ENCODE measurements at places on chromosomes 1 and 21. TPM values are rescaled to one million over a fixed set of nuclear protein-coding genes. Genes with fewer than 3 reads are reported as not detected.

- no peak for DNase-seq
Observed at GRCh38 chr1:160636547-160636946, 10.3 kb downstream of the SLAMF1 start.

- DNase-seq = no peak
Observed at GRCh38 chr1:171290621-171291020, 23.4 kb upstream of the FMO4 start.

DNA sequence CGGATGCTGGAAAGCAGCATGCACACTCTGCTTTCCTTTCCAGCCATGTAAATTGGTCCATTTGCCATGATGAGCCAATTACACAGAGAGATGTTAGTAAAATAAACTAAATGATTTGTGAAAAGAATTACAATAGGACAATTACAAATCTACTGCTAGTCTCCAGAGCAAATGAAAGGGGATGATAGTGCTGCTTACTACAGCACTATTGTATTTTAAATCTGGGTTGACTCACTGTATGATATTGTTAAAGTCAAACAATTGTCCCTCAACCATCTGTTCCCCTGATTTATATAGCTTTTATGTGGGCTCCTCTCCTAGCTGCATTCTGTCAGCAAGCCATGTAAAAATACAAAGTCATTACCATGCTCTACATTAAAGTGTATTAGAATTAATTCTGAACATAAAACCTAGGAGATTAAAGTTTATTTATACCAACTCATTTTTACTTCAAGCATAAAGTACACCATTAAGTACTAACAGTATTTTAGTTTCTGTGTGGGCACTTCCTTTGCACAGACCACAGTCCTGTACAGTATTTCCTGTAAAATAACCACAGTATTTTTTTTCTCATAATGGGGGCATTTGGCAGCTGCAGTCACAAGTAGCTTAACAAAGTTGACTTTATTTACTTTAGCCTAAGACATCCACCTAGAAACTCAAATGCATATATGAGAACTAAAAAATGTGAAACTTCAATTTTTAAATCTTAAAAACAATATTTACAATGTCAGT is 135.8 kb downstream of the VAV3 start:
- peak; percentile 63 for DNase-seq

DNA sequence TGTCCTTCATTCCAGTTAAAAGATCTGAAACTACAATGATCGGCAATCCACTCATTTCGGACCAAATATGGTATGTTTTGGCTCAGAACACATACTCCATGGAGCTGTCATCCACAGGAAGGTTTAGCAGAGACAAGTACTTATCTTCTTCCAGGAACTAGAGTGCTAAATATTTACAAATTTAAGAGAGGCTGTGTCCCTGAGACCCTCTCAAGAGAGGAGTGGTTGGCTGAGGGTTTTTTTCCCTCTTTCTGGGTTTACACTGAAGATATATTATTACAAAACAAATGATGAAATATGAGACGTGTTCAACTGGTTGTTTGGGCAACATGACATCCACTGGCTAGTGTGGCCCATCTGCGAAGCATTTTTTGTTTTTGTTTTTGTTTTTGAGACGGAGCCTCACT is 25.9 kb upstream of the NID1 start:
- DNase-seq = no peak

DNA sequence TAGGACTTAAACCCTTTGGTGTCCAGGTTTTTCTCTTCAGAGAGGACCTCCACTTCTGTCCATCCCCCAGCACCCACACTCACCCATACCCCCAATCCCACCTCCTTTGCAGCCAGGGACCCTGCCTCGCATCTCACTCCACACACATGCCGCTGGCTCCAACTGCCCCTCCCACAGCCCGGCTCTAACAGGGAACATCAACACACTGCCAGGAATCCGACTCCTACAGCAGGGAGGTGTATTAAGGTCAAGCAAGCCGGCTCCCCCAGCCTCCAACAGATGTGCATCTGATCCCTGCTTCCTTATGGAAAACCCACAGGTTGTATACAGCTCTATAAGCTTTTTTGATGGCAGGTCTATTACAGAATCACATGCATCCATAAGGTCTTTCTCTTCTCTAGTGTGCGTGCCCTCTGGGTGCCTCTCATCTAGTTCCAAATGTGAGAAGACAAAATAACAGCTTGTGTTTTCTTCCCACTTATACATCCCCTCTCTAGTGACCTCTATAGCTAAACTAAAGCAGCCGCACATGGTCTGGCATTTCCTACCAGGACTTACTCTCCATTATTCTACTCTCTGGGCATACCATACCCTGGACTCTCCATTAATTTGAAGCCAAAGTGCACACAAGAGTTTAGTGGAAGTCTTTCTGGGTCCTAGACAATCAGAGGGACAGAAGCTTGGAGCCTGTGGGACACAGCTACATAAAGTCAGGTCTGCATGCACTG is 16.3 kb downstream of the PIK3C2B start:
- no peak for DNase-seq

GRCh38 chr1:206469411-206469932 is 804 bp upstream of the IKBKE start:
- peak; percentile 44 for DNase-seq

DNA sequence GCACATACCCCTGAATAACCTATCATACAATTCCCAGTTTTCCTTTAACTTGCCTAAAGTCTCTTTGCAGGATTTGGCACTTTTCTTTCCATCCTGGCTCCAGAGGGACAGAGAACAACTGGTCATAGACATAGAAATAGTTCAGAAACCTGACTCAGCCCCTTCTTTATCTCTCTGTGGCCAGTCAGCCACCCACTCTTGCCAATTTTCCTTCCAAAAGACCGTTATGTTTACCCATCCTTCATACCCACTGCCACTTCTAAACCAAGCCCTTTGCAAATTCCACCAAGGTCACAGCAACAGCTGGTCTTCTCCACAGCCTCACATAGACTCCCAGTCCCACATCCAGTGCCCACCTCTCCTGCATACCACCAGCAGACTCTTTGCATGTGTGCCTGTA is 127.2 kb upstream of the FGGY start:
- DNase-seq = no peak

GRCh38 chr21:41426676-41427404 is 801 bp downstream of the MX1 start:
- DNase-seq = no peak

Gene OR2T29
- total RNA-seq = 1.9 TPM

- no peak for DNase-seq
Observed at GRCh38 chr1:115074839-115075534, 14.3 kb downstream of the TSPAN2 start.

DNA sequence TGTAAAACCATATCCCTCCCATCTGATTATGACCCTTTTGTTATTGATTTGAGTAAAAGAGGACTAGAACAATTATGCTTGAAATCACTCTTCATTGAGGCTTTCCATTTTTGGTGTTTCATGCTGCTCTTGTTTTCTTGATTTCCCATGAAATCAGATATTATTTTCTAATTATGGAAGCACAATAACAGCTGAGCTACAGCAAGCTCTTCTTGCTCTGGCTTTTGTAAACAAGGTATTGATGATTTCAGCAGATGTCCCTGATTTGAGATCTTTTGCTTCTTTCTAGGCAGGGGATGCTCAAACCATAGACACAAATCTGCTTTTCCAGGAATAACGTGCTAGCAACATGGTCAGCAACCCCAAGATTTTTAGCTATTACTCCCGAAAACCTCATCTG is 607.8 kb downstream of the NCAM2 start:
- no peak for DNase-seq

- DNase-seq = peak; percentile 65
Observed at GRCh38 chr1:31605908-31606427, 11.5 kb upstream of the HCRTR1 start.

GRCh38 chr1:84272401-84272800 is 29.1 kb upstream of the SAMD13 start:
- no peak for DNase-seq

Gene ITSN1
- total RNA-seq = 2.5 TPM

DNA sequence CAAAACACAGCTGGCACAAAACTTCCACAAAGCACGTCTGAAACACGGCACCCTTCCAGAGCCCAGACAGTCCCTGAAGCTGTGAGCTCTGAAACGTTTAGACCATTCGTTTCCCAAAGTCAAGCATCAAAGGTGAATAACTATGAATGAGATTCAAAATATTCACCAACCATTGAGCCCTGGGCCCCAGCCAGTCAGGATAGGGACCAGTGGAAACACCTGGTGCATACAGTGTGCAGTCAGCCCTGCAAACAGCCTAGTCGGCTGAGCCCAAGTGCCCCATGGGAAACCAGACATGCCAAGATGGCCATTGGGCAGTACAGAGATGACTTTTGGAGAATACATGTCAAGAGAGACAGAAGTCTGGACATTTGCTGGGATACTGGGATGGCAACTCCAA is 90.4 kb upstream of the EDN2 start:
- no peak for DNase-seq

Gene SPATA1
- total RNA-seq = 8.6 TPM

DNA sequence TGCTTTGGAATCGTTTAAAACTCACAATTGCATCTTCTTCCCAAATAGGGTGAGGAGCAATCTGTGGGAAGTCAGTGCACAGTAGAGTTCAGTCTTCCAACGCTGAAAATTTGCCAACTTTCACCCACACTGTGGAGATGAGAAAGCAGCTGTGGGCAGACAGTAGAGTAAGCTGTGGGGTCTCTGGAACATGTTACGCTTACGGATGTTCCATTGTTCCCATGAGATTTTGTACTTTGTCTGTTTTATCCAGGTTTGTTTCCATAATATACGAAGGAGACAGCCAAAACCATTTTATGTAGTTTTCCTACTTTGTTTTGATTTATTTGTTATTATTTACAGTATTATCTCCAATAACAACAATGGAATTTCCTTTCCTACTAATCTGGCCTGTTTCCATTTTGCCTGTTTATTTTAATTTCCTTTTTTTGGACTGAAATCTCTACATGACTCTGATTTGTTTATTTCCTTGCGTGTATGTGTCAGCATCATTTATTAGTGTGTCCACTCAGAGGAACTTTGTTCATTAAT is 65.1 kb upstream of the RGL1 start:
- no peak for DNase-seq

Gene NCF2
- 10.7 TPM for total RNA-seq

Gene UTP11
- 16.8 TPM for total RNA-seq

Gene MRPL39
- total RNA-seq = 19.7 TPM

- no peak for DNase-seq
Observed at GRCh38 chr1:50705699-50706098, 254.4 kb downstream of the FAF1 start.

- DNase-seq = no peak
Observed at GRCh38 chr1:159443066-159443750, 3.7 kb downstream of the OR10J1 start.

DNA sequence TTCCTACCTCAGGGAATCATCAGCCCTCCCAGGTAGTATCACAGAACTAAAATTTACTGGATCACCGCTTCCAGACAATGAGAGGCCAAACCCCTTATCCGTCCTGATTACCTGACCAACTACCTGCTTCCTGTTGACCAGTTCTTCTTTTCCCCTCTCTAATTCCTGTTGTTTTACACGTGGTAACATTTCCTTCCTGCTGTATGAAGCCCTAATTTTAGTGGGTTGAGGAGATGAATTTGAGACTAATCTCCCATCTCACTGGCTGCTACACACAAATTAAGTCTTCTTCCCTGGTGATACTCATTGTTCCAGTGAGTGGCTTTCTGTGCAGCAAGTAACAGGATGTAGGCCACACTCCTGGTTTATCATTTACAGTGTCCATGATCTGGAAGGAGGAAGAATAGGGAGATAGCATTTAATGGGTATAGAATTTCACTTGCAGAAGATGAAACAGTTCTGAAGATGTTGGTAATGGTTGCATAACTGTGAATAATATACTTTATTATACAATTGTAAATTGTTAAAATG is 2112.9 kb downstream of the NCAM2 start:
- DNase-seq = no peak

Gene OR10J1
- not detected for total RNA-seq

Gene WASF2
- total RNA-seq = 166 TPM

Gene NEK7
- 75.4 TPM for total RNA-seq

DNA sequence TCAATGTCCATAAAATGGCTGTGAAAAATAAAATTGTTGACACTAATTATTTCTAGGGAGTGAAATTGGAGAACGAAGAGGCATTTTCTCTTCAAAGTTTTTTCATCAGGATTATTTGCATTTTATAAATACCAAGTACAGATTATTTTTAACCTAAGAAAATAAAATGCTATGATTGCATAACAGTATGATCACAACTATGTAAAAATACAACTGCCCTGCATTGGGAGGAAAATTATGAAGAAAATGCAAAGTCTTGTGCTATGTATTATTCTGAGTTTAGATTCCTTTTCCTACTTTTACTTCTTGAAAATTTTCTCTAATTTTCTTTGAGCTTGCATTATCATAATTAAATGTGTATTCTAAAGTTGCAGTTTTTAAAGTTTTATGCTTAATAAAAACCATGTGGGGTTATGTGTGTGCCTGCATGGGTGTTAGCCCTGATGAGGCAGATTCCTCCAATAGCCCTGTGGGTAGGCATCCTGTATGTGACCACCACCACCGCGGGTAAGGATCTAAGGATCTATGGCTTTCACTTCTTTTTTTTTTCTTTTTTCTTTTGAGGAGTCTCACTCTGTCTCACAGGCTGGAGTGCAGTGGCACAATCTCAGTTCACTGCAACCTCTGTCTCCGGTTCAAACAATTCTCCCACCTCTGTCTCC is 24.7 kb downstream of the STX6 start:
- DNase-seq = no peak

Gene NBPF26
- total RNA-seq = 29.0 TPM

GRCh38 chr1:200038981-200039848 is 11.7 kb downstream of the NR5A2 start:
- peak; percentile 73 for DNase-seq

DNA sequence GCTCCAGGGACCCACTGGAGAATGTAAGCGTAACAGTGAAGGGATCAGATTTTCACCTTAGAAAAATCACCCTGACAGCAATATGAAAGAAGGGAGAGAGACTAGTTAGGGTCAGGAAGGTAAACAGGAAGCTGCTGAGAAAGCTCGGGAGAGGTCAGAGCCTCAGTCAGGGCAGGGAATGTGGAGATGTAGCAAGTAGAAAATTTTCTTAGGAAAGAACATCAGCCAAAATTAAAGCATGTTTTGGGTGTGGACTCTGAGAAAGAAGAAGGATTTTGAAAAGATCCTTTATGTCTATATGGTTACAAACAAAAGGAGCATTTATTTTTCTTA is 16.7 kb upstream of the ERICH3 start:
- no peak for DNase-seq

Gene HFM1
- not detected for total RNA-seq

DNA sequence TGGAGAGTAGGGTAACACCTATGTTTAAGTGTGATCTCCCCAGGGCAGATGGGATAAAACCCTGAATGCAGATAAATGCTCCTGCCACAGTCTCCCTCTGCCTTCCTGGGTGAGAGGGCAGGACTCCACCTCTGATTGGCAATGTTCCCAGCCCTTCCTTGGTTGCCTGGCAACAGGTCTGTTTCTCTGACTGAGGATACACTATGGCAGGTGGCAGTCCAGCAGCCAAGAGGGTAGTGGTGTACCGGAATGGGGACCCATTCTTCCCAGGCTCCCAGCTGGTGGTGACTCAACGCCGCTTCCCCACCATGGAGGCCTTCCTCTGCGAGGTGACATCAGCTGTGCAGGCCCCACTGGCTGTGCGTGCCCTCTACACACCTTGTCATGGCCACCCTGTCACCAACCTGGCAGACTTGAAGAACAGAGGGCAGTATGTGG is at the start of gene DCDC2B:
Gene DCDC2B, plus strand, starts transcription at position 199 of the 438 bp plus-strand sequence. Its CDS starts 5 bp downstream, at position 204.
- DNase-seq = no peak

- no peak for DNase-seq
Observed at GRCh38 chr1:216014086-216014485, 409.2 kb downstream of the USH2A start.

Measured in B cell (primary cell).